ENCODE measurements at places on chromosomes 12 and 14.

DNA sequence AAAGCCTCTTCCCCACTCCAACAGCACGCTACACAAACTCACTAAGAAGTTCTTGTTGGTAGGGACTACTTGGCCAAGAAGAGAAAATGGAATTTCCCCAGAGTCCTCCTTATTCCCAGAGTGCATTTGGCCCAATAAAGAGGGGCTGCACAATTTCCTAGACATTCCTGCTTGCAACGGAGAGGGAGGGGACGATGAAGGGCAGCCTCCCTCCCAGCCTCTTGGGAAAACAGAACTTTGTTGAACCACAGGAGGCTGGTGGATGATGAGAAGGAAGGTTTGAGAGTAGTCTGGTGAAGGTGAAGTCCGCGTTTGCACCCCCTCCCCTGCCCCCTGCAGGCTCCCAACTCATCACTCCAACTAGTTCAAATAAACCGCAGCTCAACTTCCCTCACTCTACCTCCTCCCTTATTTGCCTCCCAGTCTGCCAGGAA is 19.1 kb upstream of the TBX3 start:
- DNase-seq, result no peak

DNA sequence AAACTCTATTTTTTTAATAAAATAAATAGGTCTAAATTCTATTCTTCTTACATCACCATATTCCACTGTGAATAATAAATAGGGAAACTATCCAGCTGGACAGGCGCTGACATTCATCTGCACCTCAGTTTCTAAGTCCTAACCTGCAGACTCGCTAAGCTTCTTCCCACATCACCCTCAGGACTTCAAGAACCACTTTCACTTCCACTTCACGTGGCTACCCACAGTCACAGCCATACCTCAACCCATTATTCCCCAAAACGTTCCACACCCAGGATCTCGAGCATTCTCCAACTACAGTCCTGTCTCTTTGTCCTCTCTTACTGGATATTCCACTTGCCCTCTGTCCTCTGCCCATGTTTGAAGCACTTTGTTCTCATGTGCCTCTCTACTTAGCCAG is 71.1 kb downstream of the C2CD5 start:
- no peak for DNase-seq

DNA sequence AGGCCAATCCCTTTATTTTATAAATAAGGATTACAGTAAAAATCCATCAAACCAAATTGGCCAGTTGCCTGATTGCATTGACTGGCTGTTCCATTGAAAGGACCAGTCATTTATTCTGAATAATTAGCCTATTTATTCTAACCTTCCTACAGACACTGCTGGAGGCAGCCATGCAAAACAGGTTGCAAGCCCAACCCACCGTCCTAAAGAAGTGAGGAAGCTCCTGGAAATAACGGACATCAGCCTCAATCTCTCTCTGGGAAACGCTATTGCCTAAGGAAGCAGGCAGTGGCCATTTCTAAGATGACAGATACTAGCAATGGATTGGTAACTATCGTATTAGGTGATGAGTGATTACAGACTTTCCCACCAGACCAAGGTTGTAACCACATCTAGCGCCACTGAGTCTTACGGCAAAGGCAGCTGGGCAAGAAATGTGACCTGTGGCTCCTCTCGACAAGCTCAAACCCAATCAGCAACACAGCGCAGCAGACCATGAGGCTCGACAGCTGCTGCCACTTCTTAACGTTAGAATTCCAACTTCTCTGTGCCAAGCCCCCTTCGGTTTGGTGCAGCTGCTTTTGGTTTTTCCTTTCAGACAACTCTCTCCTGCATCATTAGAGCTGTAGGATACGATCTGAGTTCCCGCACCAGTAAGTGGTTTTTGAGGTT is 134.2 kb downstream of the KCNK10 start:
- DNase-seq, result peak; percentile 1

- DNase-seq, result no peak
Measured at GRCh38 chr12:5643266-5643665, 211.4 kb downstream of the NTF3 start.

DNA sequence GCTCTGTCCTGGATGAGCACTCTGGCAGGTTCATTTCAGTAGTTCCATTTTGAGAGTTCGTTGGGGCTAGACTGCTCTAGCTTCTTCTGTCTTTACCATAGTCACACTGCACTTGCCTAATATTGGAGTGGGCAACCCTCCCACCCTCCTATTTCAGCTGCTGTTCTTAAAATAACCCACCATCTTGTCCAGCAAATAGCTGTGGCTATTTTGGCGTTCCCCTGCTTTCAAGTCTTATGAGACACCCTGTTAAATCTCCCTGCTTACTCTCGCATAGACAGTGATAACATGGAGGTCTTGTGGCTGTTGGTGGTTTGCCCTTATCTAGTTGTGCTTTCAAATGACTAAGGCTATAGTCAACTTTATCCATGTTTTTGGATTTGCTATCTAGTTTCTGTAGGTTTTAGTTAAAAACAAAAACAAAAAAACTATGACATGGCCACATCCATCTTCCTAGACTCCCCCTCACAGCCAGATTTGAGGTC is 65.5 kb downstream of the LRP6 start:
- peak; percentile 94 for DNase-seq

- no peak for DNase-seq
Measured at GRCh38 chr14:77103951-77104350, 5.9 kb downstream of the CIPC start.

DNA sequence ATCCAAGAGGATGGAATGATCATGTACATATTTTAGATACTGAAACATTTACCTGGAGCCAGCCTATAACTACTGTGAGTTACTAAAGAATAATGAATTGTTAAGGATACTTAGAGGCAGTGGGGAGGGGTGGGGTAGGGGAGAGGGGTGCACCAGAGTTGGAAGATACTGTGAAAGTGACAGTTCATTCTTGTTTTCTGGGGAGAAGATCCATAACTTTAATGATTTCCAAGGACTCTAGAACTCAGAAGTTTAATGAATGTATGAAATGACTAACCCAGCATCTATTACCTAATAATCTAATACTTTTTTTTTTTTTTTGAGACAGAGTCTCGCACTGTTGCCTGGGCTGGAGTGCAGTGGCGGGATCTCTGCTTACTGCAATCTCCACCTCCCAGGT is 10.5 kb downstream of the KLHDC2 start:
- no peak for DNase-seq

GRCh38 chr12:87246726-87247125 is 782.5 kb downstream of the C12orf50 start:
- DNase-seq, result no peak

GRCh38 chr12:597926-598568 is 65.2 kb downstream of the NINJ2 start:
- no peak for DNase-seq

DNA sequence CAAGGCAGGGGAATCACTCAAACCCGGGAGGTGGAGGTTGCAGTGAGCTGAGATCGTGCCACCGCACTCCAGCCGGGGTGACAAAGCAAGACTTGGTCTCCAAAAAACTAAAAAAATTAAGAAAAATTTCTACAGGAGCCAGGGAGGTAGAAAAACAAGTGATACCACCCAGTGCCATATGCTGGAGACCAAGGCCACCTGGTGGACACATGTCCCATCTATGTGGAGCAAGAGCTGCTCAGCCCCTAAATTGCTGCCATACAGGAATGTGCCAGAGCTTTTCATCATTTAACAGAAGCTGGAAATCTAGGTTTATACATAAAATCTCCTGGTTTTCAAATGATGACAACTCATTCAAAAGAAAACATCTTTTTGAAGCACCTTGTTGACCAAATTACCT is 61.4 kb upstream of the ELK3 start:
- no peak for DNase-seq

- DNase-seq, result peak; percentile 70
Measured at GRCh38 chr14:39265806-39266524, 32.2 kb downstream of the MIA2 start.

- no peak for DNase-seq
Measured at GRCh38 chr12:106747973-106748436, 26.5 kb upstream of the RIC8B start.

GRCh38 chr12:5376591-5377207 is 55.2 kb upstream of the NTF3 start:
- no peak for DNase-seq

DNA sequence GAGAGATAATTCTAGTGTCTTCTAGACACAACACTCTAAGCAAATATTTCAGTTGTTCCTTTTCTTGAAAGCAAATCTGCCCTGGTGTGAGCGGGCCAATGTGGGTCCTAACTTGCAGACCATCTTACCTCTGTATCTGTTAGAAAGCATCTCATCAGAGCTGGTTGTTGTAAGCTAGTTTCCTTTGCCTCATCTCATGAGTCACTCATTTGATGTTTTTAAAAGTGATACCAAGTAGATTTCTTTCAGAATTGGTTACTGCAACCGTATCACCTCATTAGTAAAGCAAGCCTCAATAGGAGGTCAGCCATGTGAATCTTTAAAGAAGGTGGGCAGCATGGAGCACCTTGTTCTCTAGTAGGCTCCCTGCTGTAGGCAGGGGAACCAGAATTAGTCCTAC is 78.6 kb downstream of the DAAM1 start:
- DNase-seq, result no peak

All from fibroblast of the aortic adventitia (primary cell).